ENCODE measurements at places on chromosomes 6 and 20.

DNA sequence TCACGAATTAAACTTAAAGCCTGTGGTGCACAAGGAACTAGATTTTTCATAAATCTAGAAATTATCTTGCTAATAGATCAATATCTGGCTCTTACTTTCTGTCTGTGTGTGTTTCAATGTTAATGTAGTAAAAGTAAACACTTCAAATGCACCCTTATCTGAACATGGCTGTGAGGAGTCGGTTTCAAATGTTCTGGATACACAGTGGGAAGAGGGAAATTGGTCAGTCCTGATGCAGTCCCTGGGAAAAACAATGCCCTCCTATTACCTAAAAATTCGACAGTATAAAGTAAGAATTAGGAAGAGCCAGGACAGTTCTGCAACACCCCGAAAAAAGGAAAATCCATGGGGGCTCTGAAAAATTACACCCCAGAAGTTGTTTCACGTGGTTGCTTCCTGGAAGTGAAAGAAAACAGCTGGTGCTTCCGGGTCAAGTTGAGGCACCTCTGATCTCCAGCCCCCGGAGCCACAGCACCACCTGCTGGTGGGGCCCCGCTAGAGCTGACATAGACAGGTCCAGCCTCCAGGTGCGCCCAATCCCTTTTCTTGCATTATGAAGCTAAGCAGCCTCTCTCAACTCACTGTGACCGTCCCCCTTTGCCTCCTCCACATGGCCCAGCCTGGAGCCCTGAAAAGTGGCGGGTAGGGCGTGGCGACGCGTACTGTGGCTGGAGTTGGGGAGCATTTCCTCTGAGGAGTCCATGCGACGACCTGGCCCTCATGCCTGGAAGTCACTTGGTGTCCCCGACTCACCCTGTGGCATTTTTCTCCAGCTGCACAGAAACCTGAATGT lies 8.3 kb downstream of the SEMG2 start:
- no peak for DNase-seq

GRCh38 chr6:33053230-33053629 lies 20.2 kb downstream of the HLA-DPA1 start:
- DNase-seq, result no peak

- DNase-seq, result no peak
These were observed 11.3 kb upstream of the RBCK1 start for GRCh38 chr20:396619-397431.

GRCh38 chr6:34334796-34335416 lies 57.6 kb downstream of the NUDT3 start:
- DNase-seq, result no peak

DNA sequence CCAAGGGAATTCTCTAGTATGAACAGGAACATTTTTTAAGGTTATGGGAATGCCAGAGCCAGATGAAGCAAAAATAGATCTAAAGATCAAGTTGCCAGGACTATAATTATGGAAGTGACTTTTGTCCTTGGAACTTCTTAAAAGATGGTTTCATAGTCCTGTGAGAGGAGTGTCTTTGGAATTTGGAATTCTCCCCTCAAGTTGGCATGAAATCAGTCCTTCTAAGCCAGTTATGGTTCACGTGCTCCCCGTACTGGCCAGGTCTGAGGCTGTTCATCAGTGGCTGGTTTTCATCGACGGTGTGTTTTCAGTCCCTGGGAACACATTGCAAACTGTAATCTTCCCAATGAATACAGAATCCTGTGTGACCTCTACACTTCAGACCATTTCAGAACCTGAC lies 63.1 kb downstream of the VGLL2 start:
- no peak for DNase-seq

GRCh38 chr6:135680964-135681913 lies 170.3 kb upstream of the PDE7B start:
- no peak for DNase-seq

DNA sequence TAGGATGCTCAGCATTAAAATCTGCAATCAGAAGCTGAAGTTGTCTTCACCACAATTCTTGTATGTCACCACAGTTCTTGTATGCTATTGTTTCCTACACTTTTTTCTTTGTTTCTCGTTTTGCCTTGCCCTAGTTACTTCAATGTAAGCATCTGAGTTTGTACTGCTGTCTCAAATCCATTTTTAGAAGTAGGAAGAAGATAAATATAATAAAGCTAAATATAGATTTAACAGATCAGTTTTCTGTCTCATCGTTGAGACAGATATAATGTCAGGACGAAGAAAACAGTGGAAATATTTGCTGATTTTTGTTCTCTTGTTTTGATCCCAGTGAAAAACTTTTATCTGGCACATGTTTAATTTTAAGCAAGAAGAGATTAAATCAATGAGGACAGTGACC lies 318.0 kb downstream of the QKI start:
- no peak for DNase-seq

DNA sequence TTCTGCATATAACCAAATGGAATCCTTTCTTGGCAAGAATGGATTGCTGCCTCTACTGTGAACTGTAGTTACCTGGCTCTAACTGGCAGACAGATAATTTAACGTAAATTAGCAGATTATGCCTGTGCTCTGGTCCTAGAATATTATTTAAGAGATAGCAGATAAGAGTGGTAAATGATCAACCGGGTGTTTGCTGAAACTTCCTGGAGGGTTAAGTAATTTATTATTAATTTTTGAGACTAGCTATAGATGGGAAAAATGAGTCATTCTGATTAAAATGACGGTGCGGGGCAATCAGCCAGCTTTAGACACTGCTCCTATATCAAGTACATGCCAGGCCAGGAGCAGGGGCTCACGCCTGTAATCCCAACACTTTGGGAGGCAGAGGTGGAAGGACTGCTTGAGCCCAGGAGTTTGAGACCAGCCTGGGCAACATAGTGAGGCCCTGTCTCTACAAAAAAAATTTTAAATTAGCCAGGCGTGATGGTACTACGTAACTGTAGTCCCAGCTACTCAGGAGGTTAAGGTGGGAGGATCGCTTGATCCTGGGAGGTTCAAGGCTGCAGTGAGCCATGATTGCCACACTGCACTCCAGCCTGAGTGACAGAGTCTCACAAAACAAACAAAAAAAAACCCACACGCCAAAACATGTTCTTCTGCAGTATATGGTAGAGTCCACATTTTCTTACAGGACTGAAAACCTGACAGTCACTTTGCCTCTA lies 22.6 kb downstream of the B4GALT5 start:
- no peak for DNase-seq

DNA sequence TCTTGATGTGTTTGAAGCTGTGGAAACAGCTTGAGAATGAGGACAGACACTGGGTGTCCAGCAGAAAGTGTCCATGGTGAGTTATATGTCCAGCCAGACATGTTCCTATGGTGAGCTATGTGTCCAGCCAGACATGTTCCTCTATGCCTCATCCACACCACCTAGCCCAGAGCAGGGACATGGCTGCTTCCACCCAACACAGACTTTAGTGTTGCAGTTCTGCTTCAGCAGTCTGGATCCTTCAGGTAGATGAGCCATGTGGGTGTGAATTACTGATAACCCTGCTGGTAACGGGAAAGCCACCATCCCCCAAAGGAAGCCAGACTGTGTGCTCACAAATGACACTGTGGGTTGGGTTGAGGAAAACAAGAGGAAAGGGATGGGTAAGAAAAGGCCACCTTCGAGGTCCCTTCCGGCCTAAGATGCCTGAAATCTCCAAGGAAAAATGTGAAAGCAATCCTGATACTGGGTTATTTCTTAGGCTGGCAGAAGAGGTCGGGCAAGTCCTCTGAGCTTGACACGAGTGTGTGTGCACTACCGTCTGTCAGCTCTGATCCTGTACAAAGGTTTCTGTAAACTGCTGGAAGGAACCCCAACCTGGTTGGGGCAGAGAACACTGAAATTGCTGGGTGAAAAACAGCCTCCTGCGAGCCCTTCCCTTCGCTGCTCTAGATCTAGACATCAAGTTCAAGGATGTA lies 77.8 kb downstream of the NINL start:
- no peak for DNase-seq

DNA sequence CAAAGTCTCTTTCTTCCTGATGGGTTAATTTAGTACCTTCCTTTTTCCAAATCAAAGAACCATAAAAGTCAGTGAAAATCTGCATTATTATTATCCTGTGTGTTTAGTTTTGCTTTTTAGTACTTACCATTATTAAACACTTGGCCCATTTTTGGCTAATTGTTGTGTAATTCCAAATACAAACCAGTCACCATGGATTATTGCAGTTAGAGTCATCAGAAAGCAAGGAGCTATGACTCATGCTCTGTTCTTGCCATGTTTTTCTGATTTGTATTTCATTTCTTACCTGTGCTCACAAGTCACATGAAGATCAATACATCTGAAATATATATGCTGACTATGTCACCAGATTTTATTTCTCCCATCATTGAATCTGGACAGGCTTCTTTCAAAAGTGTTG lies 31.3 kb downstream of the SLC22A3 start:
- no peak for DNase-seq

Measured in C1 segment of cervical spinal cord (tissue), 14 donors.